ENCODE measurements at places on chromosomes 11 and 22.

DNA sequence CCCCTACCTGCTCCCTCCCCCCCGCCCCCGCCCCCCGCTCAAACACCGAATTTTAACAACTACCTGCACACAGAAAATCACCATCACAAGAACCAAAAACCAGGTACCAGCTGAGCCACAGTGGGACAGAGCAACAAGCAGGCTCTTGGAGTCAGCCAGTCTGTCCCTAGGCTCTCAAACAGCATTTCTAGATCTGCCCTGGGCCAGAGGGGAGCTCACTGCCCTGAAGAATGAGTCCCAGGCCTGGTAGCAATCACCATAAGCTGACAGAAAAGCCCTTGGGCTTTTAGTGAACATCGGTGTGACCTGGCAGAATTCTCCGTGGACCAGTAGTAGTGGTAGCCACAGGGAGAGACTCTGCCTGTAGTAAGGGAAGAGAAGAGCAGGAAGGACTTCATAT is 58.3 kb downstream of the C11orf87 start:
- no peak for DNase-seq

DNA sequence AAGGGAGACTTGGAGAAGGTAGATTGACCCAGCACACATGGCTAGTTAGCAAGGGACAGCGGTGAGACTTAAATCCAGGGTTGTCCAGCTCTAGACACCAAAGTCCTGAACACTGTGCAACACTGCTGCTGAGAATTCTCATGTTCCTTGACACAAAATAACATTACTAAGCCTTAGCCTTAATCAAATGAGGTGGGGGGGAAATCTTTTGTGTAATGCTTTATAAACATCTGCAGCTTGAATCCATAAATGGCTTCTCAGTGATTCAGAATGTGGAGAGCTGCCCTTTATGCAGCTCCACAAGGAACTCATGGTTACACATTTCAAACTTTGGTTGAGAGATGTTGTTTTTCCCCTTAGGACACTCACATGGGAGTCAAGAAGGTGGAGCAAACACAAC is 80.0 kb downstream of the CD44 start:
- peak; percentile 46 for DNase-seq

DNA sequence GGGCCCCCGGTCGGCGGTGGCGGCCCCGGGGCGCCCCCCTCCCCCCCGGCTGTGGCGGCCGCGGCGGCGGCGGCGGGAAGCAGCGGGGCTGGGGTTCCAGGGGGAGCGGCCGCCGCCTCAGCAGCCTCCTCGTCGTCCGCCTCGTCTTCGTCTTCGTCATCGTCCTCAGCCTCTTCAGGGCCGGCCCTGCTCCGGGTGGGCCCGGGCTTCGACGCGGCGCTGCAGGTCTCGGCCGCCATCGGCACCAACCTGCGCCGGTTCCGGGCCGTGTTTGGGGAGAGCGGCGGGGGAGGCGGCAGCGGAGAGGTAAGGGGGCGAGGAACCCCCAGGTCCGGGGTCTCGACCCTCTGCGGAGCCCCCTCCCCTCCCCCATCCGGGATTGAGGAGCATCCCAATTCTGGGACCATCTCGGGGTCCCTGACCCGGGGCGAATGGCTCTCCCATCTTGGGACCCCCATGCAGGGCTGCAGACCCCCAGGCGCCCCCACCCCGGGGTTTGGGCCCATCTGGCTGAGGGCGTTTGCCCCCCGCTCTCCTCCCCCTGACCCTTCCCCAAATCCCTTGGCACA is 431 bp downstream of the KMT2A start:
- no peak for DNase-seq

DNA sequence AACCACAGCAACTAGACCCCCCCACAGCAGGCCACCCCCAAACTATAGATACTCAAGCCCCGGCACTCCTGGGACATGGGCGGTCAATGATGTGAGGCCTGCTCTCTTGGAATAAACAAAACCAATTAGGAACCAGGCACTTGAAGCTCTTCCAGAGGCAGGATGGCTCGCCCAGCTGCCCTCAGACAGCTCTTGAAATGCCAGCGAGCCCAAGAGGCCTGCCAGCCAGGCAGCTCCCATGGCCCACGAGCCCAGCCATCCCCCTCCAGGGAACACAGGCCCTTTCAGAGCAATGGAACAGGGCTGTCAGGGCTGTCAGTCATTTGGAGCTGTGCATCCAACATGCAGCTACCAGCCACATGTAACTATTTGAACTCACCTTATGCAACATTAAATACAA is 34.0 kb upstream of the TFIP11 start:
- no peak for DNase-seq

- peak; percentile 81 for DNase-seq
Measured at GRCh38 chr11:129249351-129249750, 57.2 kb upstream of the ARHGAP32 start.

DNA sequence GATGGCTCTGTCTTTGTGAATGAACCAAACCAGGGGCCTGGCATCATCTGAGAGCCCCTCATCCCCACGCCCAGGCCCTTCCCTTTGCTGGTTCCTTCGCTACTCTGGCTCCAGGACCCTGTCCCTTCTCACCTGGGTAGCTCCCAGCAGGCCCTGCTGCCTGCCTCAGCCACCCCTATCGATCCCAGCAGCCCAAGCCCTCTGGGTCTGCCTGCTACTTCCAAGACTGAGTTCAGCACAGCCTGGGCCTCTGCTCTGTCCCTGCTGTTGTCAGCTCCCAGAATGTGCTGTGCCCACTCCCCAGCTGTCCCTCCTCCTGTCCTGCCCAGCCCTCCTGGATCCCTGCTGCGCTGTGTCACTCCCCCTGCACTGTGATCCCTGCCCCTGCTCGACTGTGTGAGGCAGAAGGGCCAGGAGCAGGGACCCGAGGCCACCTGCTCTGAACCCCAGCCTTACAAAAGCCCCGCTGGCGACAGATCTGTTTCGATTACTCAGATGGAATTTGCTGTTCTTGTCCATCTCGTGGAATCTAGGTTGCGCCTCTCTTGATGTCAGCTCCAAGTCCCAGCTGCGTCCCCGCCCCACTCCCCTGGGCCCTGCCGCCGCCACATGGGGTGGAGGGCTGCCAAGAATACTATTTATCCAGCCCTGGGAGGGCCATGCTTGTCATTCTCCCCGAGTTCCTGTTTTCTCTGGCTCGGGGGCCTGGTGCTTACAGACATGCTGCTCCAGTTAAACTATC is 13.0 kb downstream of the MRPL21 start:
- DNase-seq, result peak; percentile 87

DNA sequence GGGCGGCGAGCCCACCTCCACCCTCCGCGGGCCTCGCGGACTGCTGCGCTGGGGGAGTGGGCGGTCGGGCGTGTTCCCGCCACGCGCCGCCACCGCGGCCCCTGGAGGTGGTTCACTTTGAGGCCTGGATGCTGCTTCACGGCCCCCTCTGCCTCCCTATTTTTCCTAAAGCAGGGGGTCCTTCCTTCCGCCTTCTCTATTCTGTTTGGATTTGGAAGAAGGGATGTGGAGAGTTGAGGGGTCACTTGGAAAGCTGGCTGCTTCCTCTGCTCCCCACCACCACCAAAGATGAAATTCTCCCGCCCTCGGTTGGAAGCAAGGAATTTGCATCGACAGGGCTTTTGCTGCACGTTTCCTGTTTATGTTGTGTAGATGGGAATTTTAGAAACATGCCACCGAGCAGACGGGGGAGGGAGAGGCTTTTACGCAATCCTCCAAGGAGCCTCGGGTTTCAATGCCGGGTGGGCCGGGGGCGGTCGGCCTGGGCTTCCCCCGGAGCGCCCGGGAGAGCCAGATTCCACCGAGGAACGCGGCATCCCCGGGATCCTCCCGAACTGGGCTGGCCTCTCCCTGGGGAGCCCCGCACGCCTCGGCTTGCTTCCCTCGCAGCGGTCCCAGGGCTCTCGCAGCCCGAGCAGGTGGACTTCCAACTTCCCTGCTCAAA is 403 bp upstream of the SBF2 start:
- peak; percentile 71 for DNase-seq

DNA sequence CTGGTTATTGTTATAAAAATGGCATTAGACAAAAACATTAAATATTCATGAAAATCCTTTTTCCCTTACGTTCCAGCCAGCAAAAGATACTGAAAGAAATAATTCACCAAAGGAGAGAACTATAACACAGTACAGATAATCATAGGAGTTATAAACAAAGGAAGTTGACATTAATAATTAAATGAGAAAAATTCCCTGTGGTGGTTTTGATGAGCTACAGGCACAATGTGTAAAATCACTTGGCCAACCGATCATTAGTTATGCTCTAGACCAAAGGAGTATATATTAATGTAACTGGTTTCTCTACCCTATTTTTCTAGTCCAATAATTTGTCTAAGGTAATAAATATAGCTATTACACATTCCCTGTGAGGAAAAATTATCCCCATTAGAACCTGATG is 534.7 kb downstream of the CNTN5 start:
- DNase-seq, result no peak

- no peak for DNase-seq
Measured at GRCh38 chr11:14703731-14704130, 60.1 kb downstream of the PDE3B start.

- DNase-seq, result no peak
Measured at GRCh38 chr11:31127290-31127689, 242.2 kb downstream of the DCDC1 start.

DNA sequence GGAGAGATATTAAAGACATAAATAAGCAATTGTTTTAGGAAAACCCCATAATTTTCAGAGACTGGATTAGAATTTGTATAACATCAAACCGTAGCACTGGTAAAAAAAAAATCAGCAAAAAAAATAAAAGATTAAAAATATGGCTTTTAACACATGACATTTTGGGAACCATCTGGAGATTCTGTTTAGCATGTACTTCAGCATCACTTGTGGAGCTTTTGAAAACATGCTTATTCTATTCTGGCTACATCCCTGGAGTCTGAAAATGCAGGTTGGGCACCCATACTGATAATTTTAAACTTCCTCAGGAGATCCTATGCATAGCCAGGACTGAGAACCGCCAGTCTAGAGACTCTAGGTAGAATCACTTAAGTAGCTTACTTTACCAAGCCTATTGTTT is 1190.9 kb downstream of the LRRC4C start:
- no peak for DNase-seq

- peak; percentile 56 for DNase-seq
Measured at GRCh38 chr11:18171377-18172000, 1.1 kb upstream of the MRGPRX4 start.

DNA sequence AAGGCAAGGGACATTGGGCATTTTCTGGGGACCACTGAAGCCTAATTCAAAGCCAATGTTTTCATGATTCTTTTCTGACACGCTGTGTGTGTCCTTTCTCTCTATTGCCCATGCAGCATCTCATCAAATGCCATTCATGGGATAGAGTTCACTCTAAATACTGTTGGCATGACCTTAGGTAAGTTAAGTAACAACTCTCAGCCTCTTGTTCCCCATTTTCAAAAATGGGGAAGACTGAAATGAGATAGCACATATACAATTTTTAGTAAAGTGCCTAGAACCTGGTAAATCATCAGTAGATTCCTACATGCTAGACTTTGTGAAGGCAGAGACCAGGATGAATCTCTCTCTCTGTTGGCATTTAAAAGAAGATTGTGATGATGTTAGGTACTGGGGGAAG is 12.7 kb upstream of the OR52K2 start:
- no peak for DNase-seq

DNA sequence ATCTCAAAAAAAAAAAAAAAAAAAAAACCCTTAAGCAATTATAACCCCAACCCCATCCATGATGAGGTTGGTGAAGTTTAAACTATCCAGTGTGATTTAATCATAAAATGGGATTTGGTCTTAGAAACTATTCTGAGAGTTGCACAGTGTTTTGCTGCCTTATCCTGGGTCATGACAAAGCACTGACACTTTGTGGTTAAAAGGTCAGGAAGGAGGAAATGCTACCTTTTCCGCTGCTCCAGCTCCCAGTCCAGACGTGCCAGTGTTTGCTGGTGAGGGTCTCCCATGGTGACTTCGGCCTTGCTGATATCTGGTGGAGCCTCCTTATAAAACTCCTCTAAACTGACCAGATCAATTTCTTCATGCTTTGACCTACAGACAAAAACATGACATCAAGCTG is 14.5 kb downstream of the THOC5 start:
- no peak for DNase-seq

DNA sequence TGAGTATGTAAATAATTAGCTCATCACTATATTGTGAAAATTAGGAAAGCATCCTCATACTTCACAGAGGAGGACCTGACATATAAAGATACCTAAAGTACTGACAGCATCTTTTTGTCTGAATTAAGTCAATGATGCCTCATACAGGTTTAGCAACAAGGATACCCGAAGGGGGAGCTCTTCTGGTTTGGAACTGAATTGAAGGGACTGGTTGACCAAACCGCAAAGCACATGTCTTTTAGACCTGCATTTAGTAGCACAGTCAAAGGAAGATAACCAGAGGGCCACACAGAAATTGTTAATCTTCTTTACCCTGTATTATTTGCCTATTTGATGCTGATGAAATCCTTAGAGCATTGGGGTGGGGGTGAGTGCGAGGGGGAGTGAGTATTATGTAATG is 12.9 kb upstream of the WT1 start:
- no peak for DNase-seq

- DNase-seq, result peak; percentile 33
Measured at GRCh38 chr11:15038963-15039362, 34.4 kb upstream of the CALCB start.

DNA sequence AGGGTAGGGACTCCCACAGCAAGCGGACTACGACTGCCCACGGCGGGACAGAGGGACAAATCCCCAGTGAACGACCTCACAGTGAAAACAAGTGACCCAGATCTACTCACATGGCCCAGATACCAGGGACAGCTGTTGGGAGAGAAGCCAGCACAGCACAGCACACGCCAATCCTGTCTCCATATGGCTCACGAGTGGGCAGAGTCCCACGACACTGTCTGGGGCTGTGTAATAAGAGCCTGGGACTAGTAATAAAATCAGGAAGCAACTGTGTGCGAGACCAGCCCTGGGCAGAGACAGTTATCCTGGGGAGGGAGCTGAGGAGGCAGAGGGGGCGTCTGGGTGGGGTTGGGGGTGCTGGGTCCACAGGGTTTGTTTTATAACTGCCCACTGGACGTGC is 385.0 kb downstream of the CTTN start:
- DNase-seq, result no peak

DNA sequence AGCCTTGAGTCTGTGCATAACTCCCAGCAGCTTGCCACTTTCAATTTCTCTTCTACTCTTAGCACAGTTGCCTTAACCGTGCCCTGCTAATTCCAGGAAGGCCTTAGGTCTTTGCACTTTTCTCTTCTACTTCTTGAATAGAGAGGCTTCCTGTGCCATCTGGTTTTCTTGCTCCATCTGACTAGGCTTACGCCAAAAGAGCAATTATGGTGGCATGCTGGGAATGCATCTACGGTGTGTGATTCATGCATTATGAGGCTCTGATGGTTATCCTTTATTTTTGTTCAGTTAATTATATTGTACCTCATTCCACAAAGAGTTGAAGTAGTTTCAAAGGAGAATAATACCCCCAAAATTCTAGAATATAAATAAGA is 29.4 kb downstream of the SIK2 start:
- DNase-seq, result peak; percentile 53

All from GM03348 (cell line).